Skin of body (tissue), 3 donors: ENCODE measurements at places on chromosomes 3 and 15. TPM values are rescaled to one million over a fixed set of nuclear protein-coding genes. Genes with fewer than 3 reads are reported as not detected.
A peak's percentile ranks its signal among the peaks of the same experiment; 100 is the strongest.

The TMEM212 gene
- not detected for total RNA-seq

The TERC gene
- total RNA-seq, result 69.1 TPM

DNA sequence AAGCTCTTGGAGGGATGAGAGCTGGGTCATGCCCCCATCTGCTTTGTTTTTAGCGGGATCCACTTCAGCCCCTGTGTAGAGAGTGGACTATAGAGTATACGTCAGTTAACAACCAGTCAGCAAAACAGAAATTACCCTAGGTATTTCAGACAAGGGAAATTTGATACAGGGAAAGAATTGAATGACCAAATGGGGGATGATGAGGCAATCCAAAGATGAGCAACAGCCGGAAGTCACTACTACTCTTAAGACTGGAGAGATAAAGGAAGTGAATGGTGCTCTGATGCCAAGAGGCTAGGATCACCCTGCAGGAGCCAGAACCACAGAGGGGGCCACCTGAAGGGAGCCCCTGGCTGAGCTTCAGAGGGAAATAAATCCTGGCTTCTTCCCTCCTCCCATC is 1.7 kb upstream of the GPR62 start:
- DNase-seq, result no peak

DNA sequence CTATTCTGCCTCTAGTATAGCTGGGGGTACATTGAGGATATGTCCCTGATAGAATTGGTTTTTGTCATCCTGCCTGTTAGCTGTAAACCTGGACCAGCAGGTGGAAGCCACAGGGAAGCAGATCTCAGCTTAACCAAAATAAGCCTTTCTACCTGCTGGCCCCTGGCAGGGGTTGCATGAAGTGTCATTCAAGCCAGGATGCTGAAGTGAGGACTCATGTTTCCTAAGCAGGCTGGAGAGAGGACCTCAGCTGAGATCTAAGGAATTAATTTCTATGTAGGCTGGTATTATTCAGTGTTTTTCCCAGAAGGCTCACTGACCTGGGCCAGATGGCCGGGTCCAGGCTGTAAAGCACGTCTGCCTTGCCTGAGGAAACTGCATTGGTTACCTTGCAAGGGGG is 128.9 kb downstream of the MEGF11 start:
- DNase-seq, result no peak

The COL8A1 gene
- 6.2 TPM for total RNA-seq

The RTP3 gene
- total RNA-seq, result not detected

DNA sequence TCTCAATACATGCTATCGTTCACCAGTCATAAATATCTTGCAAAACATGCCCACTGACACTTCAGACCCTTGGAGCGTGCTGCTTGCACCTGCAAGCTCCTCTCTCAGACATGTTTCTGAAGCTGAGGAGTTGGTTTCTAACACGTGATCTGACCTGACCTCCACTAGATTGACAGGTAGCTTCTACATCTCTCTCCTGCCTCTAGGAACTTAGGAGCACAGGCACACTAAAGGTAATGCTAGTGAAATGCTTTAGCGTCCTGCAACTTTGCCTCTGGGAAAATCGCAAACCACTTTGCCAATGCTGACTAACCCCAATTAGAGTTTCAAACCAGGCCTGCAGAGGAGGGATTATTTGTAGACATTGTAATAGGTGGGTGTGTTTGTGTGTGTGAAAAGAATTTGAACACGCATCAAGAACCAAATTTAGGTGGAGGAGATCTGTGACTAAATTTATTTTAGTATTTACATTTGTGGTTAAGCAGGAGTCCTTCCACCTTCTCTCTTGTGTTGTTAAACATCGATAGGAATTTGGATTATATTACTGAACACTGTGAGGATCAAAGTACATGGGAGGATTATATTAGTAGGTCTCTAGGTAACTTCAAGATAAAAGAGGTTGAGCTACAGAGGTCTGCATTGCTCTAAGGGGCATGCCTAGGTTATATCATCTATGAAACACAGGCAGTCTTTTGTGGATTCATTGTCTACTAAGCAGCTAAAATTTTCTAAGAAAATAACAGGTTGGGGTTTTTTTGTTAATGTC is 86.7 kb upstream of the ZBED2 start:
- no peak for DNase-seq

DNA sequence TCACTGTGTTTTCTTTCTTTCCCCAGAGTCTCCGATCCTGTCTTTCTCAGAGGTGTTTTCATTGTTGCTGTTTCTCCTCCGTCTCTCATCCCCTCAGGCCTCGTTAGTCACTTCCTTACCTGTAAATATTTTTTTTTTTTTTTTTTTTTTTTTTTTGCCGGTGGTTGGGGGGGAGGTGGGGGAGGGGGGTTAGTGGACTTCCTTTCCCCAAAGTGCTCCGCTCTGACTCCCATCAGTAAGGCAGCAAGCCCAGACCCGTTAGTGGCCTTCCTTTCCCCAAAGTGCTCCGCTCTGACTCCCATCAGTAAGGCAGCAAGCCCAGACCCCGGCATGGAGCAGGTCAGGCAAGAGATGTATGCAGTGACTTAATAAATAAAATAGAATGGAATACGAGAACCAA is 97.1 kb upstream of the TNFAIP8L3 start:
- DNase-seq, result no peak

- peak; percentile 19 for DNase-seq
Observed at GRCh38 chr3:71423151-71423906, 160.2 kb downstream of the FOXP1 start.
